ENCODE measurements at places on chromosomes 7 and 10.

GRCh38 chr10:78804411-78805032 lies 264.2 kb upstream of the ZMIZ1 start:
- no peak for DNase-seq

GRCh38 chr10:132642732-132643008 lies 105.1 kb downstream of the INPP5A start:
- no peak for DNase-seq

DNA sequence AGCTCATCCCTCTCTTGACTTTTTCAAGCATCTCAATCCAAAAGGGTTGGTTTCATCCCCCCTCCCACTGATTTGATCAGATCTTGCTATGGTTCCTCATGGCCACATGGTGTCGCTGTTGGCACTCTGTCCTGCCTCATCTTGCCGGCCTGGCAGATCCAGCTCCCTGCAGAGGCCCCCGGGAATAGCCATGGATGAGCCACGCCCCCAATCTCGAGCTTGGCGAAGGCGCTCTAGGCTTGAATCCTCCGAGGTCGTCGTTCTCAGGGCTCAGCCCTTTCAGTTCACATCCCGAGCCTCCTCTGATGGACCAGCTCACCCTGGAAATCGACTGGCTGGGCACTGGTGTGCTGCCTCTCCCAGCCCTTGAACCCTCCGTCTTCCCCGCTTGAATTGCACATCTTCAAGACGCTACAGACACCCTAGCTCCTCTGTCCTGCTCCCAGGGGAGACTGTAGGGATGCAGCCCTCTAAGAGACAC lies 628.7 kb downstream of the TYW1 start:
- peak; percentile 16 for DNase-seq

GRCh38 chr10:89471110-89471809 lies 56.9 kb downstream of the IFIT5 start:
- DNase-seq, result no peak

DNA sequence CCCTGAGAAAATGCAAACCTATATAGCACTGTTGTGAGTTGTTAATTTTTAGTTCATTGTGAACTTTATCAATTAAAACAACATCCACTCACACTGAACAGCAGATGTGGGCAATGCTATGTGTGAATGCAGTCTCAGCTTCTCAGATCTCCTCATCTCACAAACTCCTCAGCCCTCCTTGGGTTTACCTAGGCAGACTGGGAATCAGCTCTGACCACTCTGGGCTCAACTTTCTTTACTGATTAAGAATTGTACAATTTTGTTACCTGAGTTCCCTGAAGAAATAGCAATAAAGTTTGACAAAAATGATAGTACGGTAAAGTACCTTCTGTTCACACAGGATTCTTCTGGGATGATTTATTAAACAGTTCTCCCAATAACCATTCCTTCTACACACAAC lies 124.0 kb downstream of the SRPK2 start:
- no peak for DNase-seq

DNA sequence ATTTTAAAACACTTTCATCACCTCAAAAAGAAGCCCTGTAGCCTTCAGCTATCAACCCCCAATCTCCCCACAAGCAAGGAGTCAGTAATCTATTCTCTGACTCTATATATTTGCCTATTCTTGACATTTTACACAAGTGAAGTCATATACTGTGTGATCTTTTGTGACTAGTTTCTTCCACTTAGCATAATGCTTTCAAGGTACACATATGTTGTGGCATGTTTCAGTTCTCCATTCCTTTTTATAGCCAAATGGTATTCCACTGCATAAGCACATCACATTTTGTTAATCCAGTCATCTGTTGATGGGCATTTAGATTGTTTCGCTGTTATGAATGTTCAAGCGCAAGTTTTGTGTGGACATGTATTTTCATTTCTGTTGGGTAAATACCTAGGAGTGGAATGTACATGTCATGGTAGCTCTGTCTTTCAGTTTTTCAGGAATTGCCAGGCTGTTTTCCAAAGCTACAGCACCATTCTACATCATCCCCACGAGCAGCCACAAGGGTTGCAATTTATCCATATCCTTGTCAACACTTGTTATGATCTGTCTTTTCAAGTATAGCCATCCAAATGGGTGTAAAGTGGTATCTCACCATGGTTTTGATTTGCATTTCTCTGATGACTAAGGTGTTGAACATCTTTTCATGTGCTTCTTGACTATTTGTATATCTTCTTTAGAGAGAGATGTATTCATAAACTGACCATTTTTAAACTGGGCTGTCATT lies 405.6 kb downstream of the KCNMA1 start:
- DNase-seq, result no peak
